ENCODE measurements at places on chromosomes 4 and X. TPM values are rescaled to one million over a fixed set of nuclear protein-coding genes. Genes with fewer than 3 reads are reported as not detected.

DNA sequence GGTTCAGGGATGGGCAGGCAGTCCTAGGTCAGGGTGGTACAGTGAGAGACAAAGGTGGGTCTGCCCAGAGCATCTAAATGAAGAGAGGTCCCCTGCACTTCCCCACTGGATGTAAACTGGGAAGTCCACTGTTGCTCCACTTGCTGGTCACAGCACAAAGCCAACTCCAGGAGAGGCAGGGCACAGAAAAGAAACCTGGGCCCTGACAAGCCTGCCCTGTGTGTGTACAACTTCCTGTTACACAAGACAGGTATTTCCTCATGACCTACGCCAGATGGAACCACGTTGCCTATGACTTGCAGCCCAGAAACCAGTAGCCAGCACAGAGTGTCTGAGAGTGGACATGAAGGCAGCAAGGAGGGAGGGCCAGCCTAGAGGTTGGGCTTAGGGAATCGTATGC is 161.8 kb downstream of the SH3KBP1 start:
- no peak for DNase-seq

DNA sequence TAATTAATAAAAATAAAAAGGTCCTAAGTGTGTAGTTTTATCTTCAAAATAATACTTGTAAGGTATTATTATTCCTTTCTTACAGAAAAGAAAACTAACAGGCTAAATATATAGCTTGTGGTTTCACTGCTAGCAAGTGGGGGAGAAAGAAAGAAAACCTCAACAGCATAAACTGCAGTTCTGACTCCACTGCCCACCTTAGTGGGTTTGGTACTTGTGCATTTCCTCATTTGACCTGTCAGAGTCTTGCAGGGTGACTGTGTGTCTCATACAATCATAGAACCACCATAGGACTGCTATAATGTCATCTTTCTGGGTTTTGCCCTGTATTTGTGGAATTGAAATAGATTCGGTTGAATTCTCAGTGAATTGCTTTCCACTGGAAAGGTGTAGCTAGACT is 94.7 kb upstream of the PUDP start:
- no peak for DNase-seq

DNA sequence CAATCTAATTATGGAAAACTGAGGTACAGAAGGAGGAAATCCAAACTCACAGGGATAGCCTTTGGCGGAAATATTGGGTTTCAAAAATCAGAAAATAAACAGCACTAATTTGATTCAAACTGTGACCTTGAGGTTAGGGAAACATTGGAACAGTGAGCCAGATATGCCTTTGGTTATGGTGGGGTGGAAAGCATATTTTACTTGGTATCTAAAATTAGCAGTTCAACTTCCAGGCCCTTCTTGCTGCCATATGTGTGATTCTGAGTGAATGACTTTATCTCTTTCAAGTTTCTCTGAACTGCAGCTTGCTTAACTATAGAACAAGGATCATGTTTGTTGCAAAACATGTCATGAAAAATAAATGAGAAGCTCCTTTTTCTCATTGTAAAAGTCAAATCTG is 240.9 kb upstream of the VEGFC start:
- DNase-seq = no peak

GRCh38 chr4:89100853-89101252 is 10.5 kb upstream of the TIGD2 start:
- DNase-seq = no peak

MSX1 gene
- 2.8 TPM for polyA plus RNA-seq

NEIL3 gene
- 2.6 TPM for polyA plus RNA-seq

MAP9 gene
- 7.4 TPM for polyA plus RNA-seq

GRCh38 chr4:47278631-47279030 is 184.9 kb downstream of the COMMD8 start:
- DNase-seq = no peak

SEC31A gene
- 311 TPM for polyA plus RNA-seq

TIGD4 gene
- 3.0 TPM for polyA plus RNA-seq

LDB2 gene
- polyA plus RNA-seq = 17.2 TPM

DNA sequence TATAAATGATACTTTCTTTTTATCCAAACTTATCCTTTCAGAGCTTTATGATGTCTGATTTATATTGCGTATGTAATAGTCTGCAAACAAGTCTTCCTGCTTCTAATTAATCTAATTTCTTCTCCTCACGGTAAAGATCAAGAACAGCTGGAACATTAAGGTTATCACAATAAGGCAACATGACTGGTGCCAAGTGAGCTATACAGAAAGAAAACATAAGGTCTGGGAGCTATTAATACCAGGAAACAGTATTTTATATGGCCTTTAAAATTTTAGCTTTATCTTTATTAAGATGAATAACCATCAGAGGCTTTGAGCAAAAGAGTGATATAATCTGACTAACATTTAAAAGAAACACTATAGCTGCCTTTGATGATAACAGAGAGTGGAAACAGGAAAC is 28.7 kb upstream of the CABS1 start:
- no peak for DNase-seq

DNA sequence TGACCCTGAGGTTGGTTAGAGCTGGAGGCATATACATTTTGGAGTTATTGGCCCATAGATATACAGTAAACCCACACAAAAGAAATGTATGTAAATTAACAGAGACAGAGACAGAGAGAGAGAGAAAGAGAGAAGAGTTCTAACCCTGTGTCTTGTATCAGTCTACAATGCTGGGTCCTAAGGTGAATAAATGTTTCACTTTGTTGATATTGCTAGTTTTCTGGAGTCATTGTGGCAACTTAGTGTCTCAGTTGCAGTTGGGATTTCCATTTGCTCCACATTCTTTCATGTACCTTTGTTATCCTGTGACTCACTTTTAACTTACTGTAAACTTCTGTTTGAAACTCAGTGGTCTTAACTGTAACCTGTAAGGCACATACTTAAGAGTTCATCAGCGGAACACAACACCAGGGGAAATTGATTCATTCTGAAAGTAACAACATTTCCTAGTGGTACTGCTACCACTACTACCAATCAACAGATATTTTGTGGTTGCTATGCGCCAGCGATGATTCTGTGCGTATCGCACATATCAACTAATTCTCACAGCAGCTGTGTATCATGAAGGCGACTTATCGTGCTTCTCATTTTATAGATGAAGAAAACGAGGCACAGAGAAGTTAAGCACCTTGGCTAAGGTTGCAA is 38.5 kb upstream of the ETDA start:
- no peak for DNase-seq

DNA sequence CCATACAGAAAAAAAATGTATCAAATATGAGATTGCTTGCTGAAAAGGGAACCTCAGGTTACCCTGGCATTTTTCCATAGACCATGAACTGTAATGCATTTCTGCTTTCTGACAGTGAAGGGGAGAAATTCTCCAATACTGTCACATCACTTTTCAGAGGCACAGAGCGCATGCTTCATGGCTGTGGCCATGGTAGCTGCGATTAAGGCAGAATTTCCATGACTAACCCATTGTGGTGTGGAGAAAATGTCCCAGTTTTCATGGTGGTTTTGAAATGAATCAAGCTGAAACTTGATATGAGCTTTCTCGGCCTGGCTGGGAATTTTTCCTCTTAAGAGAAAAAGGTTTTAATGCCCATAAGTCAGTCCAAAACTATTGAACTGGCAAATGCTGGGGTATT is 39.5 kb upstream of the MAP3K15 start:
- no peak for DNase-seq

DNA sequence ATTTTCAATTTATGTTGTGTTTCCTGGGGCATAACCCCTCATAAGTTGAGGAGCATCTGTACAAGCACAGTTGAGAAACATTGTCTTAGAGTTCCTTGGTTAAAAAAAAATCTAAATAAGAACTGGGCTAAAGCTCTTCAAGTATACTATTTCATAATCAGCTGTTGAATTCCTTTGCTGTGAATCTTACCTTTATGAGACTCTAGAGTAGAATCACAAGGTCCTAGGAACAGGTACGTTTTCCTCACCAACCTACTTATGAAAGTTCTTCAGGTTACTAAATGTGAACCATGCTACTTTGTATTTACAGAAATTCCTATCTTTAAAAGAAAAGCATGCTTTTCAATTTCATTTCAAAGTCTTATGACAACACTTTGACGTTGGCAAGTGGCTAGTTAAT is 20.9 kb upstream of the SOD3 start:
- DNase-seq = no peak

DNA sequence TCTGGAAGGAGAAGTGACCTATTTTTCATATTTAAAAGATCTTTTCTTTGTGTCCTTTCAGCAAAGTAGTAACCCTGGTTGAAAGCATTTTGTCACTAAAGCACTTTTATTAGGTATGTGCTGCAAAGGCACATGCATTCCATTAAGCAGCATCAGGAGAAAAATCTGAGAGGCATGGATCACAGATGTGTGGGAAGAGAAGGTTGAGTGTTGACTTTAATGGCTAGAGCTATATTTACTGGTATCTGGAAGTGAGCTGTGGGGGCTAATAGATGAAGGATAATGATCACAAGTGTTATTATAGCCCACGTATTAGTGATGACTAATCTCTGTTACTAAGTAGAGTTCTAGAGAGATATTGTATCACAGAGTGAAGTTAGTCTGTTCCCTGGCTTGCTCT is 1520.7 kb downstream of the ARAP2 start:
- DNase-seq = no peak

GRCh38 chr4:20662851-20663250 is 37.4 kb upstream of the PACRGL start:
- DNase-seq = no peak

NIPAL1 gene
- 30.7 TPM for polyA plus RNA-seq

PAGE1 gene
- not detected for polyA plus RNA-seq

DNA sequence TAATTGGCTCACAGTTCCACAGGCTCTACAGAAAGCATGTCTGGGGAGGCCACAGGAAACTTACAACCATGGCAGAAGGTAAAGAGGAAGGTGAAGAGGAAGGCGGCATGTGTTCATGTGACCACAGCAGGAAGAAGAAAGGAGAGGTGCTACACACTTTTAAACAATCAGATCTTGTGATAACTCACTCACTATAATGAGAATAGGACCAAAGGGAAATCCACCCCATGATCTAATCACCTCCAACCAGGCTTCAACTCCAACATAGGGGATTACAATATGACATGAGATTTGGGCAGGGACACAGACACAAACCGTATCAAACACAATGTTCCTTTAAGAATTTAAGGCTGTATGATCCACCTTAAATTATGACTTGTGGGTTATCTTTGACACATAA is 10.5 kb upstream of the PGM2 start:
- no peak for DNase-seq

DNA sequence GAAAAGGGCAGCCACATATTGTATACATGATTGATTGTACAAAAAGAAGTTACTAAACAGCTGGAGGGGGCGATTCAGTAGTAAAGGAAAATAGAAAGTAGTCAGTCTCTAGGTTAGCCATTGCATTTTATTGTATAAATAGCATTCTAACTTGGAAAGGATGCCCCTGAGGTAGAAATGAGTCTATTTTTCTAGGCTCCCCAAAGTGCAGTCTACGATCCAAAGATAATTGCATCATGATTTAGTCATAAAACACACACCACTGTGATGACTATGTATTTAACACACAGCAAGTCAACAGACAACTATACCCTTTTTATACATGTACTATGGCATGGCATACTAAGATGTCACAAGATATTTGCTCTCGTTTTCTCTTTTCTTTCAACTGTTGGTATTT is 204.9 kb downstream of the APBB2 start:
- no peak for DNase-seq

DNA sequence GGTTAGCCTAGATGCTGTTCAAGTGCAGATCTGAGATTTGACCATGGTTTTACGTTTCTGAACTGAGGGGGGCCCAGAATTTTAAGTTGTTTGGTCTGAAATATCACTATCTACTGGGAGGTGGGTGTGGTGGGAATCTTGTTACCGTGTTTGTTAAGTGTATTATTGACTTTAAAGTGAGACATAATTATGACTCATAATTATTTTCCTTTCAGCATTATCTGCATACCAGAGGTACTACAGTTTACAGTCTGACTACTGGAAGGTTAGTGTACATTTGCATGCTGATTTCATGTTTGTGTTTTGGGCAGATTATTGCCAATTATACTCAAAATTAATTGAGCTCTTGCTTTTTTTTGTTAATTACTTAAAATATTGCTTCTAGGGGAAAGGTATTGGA is 101.5 kb downstream of the KDM6A start:
- no peak for DNase-seq

GRCh38 chr4:56976283-56976836 is 1.0 kb downstream of the NOA1 start:
- peak; percentile 12 for DNase-seq

DNA sequence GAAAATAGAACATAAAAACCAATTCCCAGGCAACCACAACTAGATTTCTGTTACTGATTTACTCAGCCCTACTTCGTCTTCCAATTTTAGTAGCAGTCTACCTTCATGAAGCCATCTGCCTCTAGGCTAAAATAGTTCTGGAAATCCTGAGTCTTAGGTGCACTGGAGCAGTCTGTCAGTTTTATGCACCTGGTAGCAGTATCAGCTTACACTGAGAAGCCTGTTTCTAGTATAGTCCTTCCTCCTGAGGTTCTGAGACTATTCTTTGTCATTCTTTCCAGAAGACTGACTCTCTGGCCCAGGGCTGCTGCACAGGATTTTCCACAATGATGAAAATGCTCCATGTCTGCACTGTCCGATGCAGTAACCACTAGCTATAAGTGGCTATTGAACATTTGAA is 16.9 kb upstream of the HPRT1 start:
- no peak for DNase-seq

GRCh38 chr4:86586626-86587380 is 7.3 kb upstream of the PTPN13 start:
- peak; percentile 16 for DNase-seq

FRG1 gene
- 41.3 TPM for polyA plus RNA-seq

DNA sequence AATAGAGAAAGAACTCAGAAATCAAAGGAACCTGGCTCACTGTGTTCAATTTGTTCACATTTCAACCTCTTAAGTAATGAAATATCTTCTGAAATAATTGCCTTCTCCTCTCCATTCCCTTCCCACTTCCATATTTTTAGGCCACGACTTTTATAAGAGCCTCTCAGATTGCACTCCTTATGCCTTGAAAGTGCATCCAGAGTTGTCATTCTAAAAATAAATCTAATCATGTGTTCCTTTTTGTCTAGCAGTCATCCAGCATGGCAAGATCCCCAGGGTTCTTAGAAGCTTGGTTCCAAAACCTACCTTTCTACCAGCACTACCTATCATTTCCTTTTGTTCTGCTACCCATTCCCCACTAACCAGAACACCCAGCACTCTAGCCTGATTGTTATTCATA is 42.4 kb upstream of the RPA4 start:
- DNase-seq = no peak

GRCh38 chrX:47568656-47569295 is 7.8 kb downstream of the ARAF start:
- no peak for DNase-seq

- no peak for DNase-seq
Observed at GRCh38 chr4:114373508-114373907, 225.1 kb upstream of the UGT8 start.

PLAC8 gene
- polyA plus RNA-seq = 114 TPM

GIMD1 gene
- 0.06 TPM for polyA plus RNA-seq

VGLL1 gene
- not detected for polyA plus RNA-seq

GRCh38 chr4:174457468-174457867 is 64.8 kb downstream of the HPGD start:
- DNase-seq = no peak

DNA sequence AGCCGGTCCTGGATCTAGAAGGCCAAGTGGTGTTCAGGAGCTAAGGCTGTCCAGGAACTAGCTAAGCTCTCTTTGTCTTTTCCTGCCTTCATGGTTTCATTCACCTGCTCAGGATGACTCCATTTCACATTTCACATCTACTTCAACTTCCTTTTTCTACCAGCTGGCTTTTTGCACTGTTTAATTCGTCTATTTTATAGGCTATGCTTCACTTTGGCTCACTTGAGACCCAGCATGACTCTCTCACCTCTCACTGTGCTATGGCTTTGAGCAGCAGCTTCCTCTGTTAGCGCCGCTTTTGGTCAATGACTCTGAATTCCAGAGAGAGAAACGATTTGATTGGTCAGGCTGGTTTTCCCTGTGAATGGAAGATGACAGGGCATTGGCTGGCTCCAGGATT is 213.5 kb upstream of the CLNK start:
- DNase-seq = no peak
